Astrocyte (in vitro differentiated cells and primary cell): ENCODE measurements at places on chromosomes 7 and 10.

DNA sequence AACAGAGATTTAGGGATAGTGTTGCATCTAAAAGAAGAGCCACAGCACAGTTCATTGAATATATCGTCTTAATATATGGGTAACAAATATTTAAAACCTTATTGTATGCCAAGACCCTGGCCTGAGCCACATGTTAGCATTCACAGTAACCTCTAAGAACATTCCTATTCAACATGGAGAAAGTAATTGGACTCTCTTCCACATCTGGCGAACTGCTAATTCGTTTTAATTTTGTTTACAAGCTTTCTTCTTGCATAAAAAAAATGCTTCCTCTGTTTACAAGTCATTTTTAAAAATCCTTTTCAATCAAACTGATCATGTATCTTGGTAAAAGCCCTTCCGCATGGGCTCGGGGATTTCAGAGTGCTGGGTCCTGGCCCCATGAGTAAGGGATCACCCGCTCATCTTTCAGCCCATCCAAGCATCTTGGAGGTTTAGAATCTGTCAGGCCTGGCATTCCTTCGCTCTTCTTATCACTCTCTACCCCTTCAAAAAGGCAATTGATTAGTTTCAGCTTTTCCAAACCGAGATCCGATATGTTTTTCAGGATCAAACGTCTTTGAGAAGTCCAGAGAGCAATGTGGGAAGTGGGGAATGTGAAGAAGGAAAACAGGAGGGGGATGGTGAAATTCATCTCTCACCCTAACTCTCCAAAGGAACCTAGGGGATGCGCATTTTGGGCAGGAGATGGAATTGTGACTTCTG lies 7.3 kb downstream of the TWIST1 start:
- DNase-seq: no peak

DNA sequence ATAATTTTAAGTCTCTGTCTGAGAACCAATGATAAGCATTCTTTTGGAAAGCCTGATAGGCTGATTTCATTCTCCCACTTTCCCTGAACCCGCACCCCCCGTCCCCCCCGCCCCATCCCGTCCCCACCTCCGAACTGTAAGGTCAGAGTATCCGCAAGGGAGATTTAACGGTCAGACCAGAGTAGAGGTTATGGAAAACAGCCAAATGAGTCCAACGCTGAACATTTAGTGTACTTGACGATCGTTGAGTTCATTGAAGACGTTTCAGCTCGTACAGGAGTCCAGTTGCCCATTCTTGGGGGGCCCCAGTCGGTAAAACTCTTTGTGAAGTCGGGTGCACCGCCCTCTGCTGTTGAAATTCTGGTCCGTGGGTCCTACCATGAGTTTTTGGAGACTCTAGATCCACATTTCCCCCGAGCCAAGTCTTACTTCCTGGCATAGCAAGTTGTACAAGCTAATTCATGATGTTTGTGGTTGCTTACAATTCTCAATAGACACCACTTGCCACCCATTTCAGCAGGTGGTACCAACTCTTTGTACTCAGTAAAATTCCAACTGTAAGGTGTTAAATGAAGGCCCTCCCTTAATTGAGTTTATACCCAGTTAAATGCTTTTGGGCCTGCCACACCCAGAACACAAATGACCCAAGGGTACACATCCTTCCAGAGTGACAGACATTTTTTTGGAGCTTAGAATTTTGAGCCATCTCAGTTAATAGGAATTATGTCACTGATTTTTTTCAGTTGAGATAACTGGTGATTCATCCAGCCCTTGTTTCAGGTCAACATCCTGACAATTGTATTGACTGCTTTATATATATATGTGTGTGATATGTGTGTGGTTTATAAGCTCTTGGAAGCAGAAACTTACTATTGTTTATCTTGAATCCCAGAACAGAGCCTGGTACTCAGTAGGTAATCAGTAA lies 1.2 kb downstream of the MARCHF5 start:
- DNase-seq: peak; percentile 40

DNA sequence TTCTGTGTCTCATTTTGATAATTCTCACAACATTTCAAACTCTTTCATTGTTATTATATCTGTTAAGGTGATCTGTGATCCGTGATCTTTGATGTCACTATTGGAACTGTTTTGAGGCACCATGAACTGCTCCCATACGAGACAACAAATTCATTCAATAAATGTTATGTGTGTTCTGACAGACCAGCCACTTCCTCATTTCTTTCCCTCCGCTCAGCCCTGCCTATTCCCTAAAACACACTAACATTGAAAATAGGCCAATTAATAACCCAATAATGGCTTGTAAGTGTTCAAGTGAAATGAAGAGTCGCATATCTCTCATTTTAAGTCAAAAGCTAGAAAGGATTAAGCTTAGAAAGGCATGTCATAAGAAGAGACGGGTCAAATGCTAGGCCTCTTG lies 45.2 kb downstream of the RNF133 start:
- no peak for DNase-seq

DNA sequence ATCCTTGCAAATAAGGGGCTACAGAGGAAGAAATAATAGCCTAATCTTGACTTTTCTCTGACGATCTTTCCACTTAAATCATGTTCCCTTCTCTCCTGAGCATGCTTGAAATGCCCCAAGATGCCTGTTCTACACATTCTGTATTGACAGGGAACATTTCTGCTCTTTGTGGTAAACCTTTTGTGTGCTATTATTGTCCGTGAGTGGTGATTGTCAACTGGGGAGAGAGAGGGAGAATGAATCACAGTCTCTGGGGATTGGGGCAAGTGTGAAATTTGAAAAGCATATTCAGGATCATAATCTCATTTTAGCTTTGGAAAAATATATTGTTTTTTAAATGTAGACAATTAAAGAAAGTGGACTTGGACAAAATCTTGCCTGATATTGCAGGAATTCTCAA lies 20.6 kb downstream of the UBTD1 start:
- no peak for DNase-seq

- no peak for DNase-seq
Measured at GRCh38 chr10:124453960-124454610, 4.2 kb upstream of the NKX1-2 start.

DNA sequence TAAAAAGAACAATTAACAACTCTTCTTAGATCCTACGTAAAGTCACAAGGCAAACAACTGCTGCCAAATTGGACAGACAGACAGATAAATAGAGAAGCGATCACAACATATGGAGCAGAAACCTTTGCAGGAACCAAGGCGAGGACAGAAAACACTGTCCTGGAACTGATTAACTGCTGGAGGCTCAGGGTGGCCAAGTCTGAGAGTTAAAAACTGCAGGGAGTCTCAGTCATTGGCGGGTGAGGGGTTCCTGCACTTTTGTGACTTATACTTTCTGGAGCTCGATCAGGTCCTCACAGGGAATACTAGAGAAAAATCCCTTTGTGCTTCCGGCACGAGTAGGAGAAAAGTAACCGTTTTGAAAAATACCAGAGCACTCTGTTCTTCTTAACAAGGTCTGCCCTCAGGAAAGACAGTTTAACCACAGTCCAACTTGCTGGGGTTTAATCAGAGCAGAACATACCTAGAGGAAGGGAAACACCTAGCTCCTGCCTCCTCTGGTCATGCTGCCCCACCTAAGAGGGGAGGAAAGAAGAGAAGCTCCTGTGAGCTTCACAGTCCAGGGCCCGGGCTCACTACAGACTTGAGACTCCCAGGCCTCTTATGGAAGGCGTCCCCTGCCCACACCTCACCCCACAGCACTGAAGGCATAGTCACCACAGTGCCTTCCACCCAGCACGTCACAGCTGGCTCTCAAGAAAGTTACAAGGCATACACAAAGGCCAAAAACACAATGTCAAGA lies 74.9 kb downstream of the LARP4B start:
- DNase-seq: no peak

DNA sequence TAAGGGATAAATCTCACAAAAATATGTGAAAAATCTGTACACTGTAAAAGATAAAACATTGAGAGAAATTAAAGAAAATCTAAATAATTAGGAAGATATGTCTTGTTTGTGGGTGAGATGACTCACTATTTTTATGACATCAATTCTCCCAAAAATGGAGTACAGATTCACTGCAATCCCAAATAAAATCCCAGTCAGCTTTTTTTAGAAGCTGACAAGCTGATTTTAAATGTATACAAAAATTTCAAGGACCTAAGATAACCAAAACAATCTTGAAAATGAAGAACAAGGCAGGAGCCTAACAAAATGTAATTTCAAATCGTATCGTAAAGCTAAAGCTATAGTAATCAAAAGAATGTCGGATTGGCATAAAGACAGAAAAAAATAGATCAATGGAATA lies 458.1 kb downstream of the GRID1 start:
- DNase-seq: no peak

- peak; percentile 51 for DNase-seq
Measured at GRCh38 chr10:77496941-77497420, 140.6 kb downstream of the KCNMA1 start.

DNA sequence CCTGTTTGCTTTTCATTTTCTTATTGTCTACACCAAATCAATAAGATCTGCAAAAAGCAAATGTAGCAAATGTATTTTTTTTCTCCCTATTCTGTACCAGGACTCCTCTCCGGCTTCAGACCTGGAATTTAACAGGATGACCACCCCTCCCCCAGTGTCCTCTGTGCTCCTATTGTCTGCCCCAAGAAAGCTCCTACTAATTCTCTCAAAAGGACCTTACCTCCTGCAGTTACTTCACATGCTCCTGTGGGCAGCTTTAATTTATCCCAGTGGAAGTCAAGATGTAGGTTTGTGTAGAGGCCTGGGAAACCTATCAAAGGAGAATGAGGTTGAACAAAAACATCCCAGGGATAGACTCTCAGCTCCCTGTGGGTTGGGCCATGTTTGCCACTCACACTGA lies 31.3 kb downstream of the PLXNA4 start:
- no peak for DNase-seq
